ENCODE measurements at places on chromosomes 4 and X.

DNA sequence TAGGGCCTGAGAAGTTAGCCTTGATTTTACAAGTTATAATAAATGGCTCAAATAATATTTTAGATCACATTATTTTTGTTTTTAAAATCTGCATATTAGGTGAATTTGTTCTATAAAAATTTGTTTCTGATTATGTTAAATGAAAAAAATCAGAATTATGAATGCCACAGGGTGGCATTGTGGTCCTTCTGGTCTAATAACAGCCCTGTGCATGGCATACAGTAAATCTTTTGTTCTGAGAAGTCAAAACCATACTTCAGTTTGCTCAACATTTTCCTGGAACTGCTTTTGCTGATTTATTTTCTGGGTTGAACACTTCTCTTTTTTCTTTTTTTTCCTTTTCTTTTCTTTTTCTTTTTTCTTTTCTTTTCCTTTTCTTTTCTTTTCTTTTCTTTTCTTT lies 101.0 kb upstream of the UBQLN2 start:
- no peak for DNase-seq

GRCh38 chr4:44861756-44862155 lies 135.4 kb upstream of the GNPDA2 start:
- no peak for DNase-seq

GRCh38 chrX:120021927-120022326 lies 55.6 kb downstream of the RHOXF2B start:
- no peak for DNase-seq

- no peak for DNase-seq
Measured at GRCh38 chrX:120561634-120562568, 1.1 kb upstream of the CUL4B start.

- peak; percentile 6 for DNase-seq
Measured at GRCh38 chrX:74133156-74133796, 170.7 kb upstream of the ZCCHC13 start.

GRCh38 chr4:4501679-4502078 lies 40.2 kb downstream of the STX18 start:
- no peak for DNase-seq

DNA sequence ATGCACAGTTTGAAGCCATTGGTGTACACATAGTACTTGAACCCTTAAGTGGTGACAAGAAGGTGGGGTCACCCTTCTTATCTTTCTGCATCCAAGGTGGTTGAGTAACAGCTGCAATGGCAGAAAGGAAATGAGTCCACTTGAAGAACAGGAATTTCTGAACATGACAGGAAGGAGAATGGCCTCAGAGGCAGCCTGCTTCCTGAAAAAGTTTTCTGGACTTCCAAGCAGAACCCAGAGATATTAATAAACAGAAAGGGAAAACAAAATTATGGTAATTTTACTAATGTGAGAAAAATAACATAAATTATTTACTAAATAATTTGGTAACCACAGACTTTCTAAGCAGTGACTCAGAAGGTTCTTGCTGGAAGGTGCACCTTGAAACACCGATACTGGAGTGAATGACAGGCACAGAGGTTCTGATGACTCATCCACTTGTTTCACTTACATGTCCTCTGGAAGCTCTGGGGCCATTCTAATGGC lies 119.9 kb upstream of the HS3ST1 start:
- no peak for DNase-seq

DNA sequence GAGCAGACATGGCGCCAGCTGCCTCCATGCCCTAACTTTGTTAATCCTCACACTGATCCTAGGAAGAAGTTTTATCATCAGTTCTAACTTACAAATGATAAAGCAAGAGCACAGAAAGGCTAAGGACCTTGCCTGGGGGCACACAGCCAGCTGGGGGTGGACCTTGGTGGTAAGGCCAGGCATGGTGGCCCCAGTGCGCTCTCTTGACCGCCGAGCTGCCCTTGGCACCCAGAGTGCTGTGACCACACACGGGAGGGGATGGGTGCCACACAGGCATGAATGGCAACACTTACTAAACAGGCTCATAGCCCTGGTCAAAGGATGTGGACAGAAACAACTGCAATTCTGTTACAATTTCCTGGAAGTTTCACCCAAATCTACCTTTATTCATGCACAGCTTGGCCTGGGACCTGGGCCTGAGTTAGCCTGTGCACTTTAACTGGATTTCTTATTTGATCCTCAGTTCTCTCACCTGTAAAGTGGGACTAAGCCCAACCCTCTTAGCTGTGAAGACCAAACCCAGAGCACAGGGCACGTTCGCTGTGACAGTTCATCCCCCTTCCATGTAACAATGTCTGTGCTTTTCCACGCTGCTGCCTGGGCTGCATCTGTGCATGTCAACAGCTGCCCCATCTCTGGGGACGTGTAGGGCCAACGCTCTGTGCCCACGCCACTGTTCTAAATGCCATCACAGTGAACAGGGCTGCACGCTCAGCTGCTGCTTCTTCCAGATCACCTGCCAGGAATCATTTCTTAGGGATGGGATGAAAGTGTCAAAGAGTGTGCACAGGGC lies 44.8 kb downstream of the ACOX3 start:
- no peak for DNase-seq

DNA sequence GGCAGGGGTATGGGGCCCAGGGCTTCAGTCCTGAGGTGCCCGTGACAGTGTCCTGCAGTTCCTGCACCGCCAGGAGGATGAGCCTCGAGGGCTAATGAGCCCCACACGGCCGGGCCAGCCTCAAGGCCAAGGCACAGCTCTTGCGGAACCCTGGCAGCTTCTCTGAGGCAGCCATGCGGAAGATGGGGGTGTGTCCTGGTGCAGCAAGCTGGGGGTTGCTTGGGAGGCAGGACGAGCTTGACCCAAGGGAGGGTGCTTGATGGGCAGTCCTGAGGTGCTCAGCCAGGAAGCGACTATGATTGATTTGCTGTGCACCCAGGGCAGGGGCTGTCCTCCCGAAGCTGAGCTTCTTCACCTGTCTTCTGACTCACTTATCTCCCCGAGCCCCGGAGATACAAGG lies 9.1 kb upstream of the FGFR3 start:
- no peak for DNase-seq

DNA sequence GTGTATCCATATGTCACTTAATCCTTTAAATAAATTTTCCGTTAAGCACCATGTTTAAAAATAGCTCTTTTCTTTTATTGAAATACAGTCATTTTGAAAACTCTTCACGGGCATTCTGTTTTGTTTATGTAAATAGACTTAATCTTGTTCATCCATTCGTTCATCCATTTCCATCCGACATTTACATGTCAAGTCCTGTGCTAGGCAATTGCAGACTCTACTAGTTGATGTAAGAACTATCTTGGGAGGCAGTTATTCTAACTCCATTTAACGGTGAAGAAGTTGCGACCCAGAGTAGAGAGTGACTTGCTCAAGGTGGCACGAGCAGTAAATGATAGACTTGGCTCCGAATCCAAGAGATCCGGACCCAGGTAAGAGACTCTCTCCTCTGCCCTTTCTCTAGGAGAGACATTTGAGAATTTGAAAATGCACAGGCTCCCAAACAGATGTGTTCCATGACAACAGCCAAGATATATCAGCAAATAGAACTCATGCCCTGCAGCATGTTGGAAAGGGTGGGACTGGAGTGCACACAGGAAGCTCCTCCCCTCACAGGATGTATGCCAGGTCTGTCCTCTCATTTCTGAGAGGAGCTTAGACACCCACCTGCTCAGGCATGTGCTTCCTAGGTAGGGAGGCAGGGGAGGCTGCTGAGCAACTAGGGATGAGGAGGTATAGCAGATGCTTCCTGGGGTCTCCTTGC lies 64.5 kb downstream of the DRD5 start:
- peak; percentile 80 for DNase-seq

DNA sequence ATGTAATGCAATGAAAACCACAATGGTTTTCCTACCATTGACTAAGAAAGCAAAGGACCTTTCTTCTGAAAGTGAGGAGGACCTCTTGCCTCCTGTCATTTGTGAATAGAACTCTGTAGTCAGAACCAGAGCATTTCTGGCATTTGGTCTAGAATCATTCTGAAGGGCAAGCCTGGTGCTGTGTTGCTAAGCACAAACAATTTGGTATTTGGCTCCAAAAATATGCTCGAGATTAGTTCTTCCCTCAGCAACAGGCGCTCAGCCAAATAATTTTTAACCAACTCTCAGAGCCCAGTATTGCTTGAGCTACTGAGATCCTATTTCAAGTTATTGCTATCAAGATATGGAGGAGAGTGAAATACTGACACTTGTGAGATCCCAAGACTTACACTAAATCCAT lies 71.0 kb downstream of the SNCA start:
- DNase-seq: no peak

DNA sequence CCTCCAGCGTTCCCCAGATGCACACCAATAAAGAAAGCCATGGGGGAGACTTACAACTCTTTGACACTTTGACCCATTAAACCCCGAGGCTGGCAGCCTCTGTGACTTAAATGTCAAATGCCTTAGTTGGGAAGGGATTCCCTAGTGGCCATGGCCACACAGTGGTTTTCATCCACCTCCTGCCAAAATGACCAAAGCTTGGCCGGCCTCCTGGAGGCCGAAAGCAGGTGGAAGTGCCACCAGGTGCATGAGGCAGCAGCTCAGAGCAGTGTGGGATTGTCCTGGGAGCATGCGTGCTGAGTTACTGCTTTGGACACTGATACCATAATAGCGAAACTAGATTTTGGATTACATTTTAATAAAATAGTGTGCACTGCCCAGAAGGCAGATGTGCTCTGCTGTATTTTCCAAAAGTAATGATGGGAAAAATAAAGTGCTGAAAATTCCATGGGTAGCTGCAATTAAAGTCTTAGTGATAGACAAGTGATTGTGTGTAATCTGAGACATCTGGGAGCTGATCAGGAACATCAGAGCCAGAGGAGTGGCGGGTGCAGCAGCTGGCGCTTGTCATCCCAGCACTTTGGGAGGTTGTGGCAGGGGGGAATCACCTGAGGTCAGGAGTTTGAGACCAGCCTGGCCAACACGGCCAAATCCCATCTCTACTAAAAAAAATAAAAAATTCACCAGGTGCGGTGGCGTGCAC lies 39.8 kb upstream of the TADA2B start:
- DNase-seq: no peak

GRCh38 chrX:72495046-72495445 lies 77.6 kb downstream of the HDAC8 start:
- DNase-seq: no peak

DNA sequence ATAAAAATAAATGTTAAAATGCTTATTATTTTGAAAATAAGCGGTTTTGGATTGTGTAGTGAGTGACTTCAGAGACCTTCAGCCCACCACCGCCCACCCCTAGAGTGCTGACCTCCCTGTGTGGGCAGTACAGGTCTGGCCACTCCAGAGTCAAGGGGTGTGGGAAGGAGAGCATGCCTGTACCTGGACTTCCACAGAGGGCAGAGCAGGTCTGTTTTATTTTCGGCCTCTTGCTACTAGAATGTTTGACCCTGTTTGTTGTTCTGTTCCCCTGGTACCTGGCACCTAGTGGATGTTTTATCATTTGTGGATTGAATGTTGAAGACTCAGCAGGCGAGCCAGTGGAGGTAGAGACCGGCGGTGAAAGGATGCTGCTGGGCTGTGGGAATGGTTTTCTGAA lies 14.3 kb downstream of the PIGG start:
- no peak for DNase-seq

GRCh38 chr4:30837131-30837539 lies 117.0 kb downstream of the PCDH7 start:
- DNase-seq: no peak

- peak; percentile 53 for DNase-seq
Measured at GRCh38 chrX:150693725-150694574, 754 bp downstream of the MTMR1 start.

DNA sequence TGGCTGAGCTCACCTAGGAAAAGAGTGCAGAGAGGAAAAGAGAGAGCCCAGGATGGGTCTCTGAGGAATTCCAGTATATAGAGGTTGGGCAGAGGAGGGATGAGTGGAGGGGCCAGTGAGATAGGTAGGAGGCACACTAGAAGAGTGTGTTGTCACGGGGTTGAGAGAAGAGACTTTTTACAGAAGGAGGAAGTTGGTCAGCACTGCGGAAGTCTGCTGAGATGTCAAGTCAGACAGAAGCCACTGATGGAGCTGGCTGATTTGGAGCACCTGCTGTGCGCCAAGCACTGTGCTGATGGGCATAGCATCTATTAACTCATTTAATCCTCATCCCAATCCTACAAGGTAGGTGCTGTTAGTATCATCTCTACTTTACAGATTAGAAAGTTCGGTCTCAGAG lies 60.4 kb downstream of the EFNB1 start:
- DNase-seq: no peak

GRCh38 chr4:71130827-71131603 lies 137.6 kb downstream of the DCK start:
- DNase-seq: peak; percentile 25

- no peak for DNase-seq
Measured at GRCh38 chr4:101967697-101968346, 177.3 kb downstream of the BANK1 start.

- DNase-seq: no peak
Measured at GRCh38 chrX:152044383-152044782, 69.9 kb upstream of the GABRE start.

DNA sequence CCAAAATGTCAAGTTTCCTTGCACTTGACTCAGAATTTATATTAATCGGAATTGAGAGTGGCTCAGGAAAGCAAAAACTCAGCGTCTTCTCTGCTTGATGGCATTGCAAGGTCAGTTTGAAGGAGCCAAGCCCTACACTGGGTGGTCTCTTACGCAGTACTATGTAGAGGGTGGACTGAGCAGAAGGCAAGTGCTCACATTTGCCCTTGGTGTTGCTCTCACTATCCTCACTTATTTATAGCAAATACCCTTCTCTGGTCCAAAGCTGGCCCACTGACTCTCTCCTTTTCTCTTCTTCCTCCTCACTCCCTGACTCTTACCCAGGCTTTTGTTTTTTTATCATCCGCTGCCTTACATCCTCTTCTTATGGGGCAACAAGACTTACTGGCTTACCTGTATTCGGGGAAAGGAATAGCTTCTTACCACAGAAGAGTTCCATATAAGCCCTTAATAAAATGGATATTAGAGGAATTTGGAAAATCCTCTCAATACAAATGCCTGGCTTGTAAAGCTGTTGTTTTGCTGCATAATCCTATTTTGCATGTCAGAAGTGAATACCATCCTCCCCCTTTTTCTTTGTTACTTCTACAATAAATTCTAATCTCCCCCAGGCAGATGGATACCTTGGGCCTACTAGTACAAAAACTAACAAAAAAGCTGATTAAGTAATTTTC lies 24.8 kb upstream of the GATB start:
- no peak for DNase-seq

DNA sequence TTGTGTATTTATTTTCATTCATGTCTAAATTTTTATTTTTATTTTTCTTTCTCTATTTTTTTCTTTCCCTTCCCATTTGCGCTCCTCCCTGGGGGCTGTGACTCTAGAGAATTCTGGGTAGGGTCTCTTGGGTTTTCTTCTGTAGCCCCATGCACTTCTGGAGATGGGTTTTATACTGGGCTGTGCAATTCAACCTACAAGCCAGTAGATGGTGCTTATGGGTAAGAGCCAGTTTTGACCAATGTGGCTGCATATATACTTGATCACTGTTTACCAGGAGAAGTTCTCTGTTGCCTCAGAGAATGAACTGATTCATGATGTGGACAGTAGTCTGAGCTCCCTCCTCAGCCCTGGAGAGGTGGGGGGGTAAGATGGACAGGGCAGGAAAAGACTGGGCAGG lies 614.6 kb downstream of the PCDH19 start:
- no peak for DNase-seq

GRCh38 chr4:108043526-108043925 lies 53.8 kb downstream of the HADH start:
- no peak for DNase-seq

GRCh38 chrX:86805241-86805640 lies 657.0 kb downstream of the DACH2 start:
- no peak for DNase-seq

GRCh38 chr4:120508036-120508435 lies 414.5 kb downstream of the PRDM5 start:
- no peak for DNase-seq

- DNase-seq: peak; percentile 13
Measured at GRCh38 chrX:118727686-118728339, 407 bp downstream of the IL13RA1 start.
